ENCODE measurements at places on chromosomes 3 and 15.

- DNase-seq = peak; percentile 41
These were observed 170.4 kb downstream of the ZMAT3 start for GRCh38 chr3:178901204-178901603.

- DNase-seq = no peak
These were observed 314.8 kb downstream of the BCHE start for GRCh38 chr3:165522386-165522785.

DNA sequence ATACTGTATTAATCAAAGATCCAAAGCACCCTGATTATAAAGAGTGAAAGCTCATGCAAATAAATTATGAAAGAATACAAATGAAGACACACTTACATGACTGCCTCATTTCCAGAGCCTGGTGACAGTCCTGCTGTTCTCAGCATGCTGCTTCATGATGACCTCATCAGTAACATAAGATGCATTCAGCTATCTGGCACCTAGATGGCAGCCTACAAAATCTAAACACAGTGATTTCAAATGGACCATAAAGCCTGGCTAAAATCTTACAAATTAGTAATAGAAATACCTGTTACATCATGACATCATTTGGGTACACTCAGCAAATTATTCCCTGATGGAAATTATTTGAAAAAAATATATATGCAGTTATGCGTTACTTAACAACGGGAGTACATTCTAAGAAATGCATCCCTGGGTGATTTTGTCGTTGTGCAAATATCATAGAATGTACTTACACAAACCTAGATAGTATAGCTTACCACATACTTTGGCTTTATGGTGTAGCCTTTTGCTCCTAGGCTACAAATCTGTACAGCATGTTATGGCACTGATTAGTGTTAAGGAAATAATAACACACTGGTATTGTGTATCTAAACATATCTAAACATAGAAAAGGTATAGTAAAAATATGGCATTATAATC is 207.2 kb downstream of the EPHA3 start:
- peak; percentile 43 for DNase-seq

DNA sequence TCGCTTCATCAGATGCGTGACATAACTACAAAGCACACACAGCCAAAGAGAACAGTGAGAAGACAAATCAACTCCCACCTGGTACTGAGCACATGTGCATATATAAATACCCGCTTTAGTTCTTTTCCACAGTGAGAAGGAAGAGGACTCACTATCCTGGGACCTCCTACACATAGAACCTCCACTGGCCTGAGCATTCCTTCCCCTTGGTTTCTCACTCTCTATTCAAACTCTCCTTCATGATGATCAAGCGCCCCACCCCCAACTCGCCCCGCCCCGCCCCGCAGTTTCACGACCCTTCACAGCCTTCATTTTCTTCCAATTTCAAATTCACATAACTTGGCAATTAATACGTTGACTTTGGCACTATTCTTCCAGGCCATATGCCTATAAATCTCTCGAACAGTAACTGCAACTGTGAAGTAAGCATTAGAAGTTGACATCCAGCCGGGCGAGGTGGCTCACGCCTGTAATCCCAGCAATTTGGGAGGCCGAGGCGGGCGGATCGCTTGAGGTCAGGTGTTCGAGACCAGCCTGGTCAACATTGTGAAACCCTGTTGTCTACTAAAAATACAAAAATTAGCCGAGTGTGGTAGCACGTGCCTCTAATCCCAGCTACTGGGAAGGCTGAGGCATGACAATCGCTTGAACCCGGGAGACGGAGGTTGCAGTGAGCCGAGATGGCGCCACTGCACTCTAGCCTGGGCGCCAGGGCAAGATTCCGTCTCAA is 1.1 kb downstream of the RPS17 start:
- DNase-seq = no peak

DNA sequence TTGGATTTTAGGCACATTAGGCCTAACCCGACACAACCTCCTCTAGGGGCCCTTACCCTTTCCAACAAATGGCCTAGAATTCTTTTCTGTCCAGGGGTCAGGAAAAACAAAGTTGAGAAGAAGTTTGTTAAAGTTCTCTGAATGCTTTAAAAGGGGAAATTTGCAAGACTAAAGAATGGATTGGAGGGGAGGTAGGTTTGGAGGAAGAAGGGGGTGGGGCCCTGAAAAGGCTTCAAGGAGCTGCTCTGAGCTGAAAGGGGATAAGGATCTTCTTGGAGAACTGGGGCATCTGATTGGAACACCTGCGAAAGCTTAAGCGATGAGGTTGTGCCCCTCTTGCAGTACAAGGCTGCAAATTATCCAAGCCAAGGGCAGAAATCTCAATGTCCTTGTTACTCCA is 3.9 kb upstream of the SENP2 start:
- DNase-seq = no peak

DNA sequence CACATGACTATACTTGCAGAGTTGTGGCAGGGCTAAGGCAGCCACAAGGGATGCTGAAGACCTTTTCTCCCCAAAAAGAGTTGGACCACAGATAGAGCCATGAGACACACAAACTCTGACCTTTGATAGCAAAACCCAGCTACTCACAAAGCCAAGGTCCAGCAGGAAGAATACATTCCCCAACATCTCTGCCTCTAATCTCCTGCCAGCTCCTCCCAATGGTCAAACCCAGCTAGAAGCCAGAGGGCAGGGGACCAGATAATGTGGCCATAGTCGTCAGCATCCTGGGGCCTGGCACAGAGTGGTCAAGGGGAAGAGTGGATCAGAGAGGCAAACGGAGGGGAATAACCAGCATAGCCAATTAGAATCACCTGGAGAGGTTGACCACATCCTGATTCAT is 28.2 kb downstream of the SLC6A1 start:
- no peak for DNase-seq

DNA sequence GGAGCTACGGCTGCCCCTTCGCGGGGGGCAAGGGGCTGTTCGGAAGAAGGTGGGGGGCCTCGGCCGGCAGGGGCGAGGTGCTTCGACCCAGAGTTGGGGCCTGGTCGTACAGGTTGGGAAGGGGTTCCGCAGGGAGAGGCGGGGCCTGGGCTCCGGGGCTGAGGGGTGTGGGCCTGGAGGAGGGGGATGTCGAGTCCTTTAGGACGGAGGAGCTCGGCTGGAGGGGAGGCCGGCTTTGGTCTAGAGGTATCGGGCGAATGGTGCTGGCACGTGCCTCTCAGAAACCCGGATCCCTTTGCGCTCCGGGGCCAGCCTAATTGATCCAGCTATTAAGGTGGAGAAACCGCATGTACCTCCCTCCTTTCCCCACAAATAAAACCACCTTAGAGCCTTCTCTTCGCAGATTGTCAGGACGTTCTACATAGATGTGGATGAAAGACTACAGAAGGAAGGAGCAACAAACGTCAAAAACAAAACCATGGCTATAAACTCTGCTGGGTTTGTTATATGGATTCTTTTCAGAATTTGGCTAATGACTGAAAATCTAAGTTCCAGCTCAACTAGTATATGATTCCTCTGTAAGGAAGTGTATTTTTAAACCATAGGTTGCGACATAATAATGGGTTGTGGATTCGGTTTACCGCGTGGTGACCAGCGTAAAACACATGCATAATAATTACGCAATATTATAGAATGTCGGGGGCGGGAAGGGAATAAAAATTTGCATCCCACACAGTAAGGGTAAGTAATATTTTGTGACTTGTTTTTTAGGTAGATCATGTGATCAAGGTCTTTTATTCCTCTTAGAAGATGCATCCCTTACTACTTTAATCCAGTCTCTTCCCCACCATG is 644 bp upstream of the NGLY1 start:
- peak; percentile 82 for DNase-seq

DNA sequence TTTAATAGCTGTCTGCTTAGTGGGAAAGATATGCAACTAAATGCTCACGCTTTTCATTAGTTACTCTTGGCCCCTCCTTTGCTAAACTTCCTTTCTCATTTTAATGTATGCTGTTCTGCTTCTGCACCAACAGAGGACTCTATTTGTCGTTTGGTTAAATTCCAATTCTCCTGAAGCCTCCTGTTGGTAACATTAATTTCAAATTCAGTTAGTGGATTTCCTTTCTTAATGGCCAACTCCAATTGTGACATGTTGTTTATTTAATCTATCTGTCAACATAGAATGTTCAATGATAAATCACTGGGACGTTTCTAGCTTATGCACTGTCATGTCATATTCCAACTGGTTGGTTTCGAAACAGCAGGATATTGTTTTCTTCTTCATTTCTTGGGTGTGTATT is 467.4 kb upstream of the BCHE start:
- peak; percentile 49 for DNase-seq

GRCh38 chr3:127324076-127324475 is 36.2 kb upstream of the PRR20G start:
- DNase-seq = no peak

DNA sequence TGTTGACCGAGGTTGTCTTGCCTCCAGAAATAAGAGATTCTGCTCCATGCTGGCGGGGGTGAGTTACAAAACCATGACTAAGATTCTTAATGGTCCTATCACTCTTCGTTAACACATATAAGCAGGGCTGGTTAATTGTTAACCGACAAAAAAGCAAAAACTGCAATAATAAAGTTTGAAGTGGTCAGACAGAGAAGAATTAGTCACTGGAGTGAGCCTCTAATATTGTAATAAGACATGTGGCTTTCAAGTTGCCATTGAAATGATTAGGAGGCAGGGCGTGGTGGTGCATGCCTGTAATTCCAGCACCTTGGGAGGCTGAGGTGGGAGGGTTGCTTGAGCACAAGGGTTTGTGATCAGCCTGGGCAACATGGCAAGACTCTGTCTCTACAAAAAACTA is 78.4 kb upstream of the NR2F2 start:
- no peak for DNase-seq

GRCh38 chr3:47003461-47004368 is 24.2 kb downstream of the NBEAL2 start:
- DNase-seq = no peak

DNA sequence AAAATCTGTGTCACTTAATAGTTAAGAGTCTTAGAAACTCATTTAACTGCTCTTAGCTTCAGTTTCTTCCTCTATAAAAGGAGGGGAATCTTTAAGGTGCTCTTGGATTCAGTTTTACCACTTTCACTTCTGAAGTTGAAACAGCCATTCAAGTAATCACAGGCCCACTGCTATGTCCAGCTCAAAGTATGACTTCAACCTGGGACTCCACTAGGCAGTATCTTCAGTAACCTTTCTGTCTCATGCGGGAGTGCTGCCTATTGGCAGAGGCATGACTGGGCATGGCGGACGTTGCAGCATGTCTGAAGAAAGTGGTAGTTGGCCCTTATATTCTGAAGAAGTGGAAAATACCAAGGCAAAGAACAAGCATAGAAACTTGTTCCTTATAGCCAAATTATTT is 92.3 kb downstream of the DHX30 start:
- DNase-seq = no peak

- no peak for DNase-seq
These were observed 55.4 kb downstream of the MRPL3 start for GRCh38 chr3:131447349-131447748.

GRCh38 chr3:83434880-83435587 is 1523.8 kb upstream of the CADM2 start:
- DNase-seq = peak; percentile 38

- DNase-seq = no peak
These were observed 27.9 kb upstream of the SNRPA1 start for GRCh38 chr15:101322854-101323477.

- DNase-seq = no peak
These were observed 71.1 kb downstream of the DNAJB8 start for GRCh38 chr3:128395500-128396162.

- DNase-seq = no peak
These were observed 16.7 kb downstream of the DCBLD2 start for GRCh38 chr3:98884675-98885371.

- DNase-seq = peak; percentile 64
These were observed 7.4 kb downstream of the ZBTB47 start for GRCh38 chr3:42660898-42661297.

- DNase-seq = no peak
These were observed 466.6 kb downstream of the RAP2B start for GRCh38 chr3:153628591-153628990.

DNA sequence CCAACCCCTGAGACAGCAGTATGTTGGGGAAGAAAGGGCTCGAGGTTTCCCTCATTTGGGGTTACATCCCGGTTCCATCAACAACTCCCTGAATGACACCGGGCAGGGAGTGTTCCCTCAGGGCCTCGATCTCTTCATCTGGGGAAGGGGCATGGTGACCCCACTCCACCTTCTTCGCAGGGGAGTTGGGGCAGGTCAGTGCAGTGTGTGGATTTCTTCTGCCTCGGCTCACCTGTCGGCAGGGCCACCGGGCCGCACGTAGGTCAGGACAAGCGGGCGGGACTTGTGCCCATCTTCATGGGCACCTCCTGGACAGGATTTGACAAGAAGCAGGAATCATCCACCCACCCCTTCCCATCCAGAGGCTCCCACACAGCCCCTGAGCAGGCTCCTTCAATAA is 17.4 kb downstream of the GRIP2 start:
- DNase-seq = no peak

DNA sequence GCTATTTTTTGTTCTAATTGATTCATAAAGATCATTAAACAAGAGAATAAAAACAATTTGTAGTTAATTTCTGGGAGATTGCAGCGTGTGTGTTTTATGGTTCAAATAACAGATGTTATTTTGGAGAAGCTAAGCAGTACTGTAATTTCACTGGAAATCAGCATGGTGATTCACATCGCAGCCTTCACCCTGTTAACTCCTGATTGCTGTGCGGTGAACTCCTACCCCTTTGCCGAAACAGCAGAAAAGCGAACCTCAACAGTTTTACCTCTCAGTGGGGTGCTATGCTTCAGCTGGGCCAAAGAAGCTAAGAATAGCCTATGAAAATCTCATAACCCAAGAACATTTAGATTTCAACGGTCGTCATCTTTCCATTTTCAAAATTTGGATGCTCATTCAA is 441.5 kb upstream of the RARB start:
- DNase-seq = peak; percentile 19

DNA sequence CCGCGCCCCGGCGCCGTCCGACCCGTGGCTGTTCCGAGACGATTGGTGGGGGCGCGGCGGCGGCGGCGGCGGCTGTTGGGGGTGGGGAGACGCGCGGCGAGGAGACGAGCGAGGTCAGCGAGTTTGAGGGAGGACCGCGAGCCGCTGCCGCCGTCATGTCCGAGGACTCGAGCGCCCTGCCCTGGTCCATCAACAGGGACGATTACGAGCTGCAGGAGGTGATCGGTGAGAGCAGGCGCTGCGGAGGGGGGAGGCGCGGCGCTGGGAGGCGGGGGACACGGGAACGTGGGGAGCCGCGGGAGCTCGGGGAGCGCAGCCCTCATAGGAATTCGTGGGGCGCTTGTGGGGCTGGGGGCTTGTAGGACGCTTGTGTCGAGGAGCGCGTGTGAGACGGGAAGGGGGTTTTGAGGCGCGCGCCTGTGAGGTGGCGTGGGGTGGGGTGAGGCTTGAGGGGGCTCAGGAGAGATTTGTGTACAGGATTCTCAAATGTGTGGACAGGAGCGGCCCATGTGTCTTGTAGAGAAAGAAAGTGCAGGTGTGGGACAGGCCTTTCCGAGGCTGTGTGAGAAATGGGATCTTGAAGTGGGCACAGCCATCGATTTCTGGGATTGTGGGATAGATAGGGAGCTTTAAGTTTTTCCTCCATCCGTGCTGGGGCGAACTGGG is 518 bp downstream of the OXSR1 start:
- peak; percentile 20 for DNase-seq

Measured in NCI-H69 (cell line).